ENCODE measurements at places on chromosomes 3 and 15.

GRCh38 chr3:141784531-141784930 lies 21.3 kb downstream of the GRK7 start:
- no peak for DNase-seq

GRCh38 chr15:52256366-52256765 lies 39.2 kb downstream of the MYO5C start:
- peak; percentile 66 for DNase-seq

GRCh38 chr3:172461530-172462138 lies 13.4 kb upstream of the GHSR start:
- no peak for DNase-seq

DNA sequence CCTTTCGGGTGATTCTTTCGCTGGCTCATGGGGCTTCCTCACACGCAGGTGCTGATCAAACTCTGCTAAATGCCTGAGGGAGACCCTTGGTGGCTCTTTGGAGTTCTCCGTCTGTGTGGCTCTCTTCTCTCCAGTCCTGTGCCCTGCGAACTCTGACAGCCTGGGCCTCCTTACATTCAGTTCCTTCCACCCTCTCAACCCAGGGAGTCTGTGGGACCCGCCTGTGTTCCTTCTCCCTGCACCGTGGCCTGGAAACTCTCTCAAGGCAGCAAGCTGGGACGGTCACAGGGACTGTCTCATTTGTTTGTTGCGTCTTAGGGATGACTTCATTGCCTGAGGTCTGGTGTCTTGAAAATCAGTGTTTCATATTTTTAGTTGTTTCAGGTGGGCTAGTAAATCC lies 37.0 kb upstream of the CORO2B start:
- DNase-seq: no peak

GRCh38 chr3:156246961-156247725 lies 126.8 kb downstream of the KCNAB1 start:
- DNase-seq: no peak

DNA sequence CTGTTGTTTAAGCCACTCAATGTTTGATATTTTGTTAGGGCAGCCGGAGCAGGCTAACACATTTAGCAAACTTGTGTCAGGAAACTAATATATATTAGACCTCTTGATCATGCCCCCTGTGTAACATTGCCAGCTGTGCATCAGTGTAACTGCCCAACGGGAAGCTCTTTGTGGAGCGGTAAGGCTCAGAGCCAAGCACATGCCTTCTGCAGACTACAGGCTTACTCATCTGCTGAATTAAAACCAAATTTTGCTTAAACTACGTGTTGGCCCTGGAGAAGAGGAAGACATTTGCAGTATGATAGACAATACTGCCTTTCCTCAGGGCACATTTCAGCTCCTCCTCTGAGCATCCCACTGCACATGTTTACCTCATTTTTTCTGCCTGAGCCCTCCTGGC lies 50.5 kb upstream of the KCNMB2 start:
- DNase-seq: no peak

DNA sequence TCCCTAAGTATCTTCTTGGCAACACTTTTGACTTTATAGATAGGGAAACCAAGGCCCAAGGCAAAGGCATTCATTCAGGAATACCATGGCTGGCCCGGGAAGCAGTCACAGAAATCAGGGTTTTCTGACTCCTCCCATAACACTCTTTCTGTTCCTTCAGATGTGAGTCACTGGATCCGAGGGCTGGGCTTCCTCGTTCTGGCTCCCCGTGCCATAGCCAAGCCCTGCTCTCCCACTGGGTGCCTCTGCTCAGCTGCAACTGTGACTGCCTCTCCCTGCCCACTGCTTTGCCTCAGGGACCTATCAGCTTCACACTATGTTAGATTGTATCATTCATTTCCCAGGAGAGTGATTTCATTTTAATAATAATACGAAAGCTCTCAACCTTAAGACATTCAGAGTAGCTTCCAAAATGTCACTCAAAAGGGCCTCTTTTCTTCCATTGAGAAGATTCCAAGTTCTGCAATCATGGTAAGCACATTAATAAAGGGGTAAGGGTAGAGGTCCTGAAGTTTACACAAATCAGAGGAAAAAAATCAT lies 50.2 kb downstream of the GABRB3 start:
- no peak for DNase-seq

- DNase-seq: no peak
Observed at GRCh38 chr3:157074981-157075380, 85.0 kb downstream of the CCNL1 start.

- DNase-seq: no peak
Observed at GRCh38 chr3:186236357-186237020, 125.5 kb downstream of the DGKG start.

DNA sequence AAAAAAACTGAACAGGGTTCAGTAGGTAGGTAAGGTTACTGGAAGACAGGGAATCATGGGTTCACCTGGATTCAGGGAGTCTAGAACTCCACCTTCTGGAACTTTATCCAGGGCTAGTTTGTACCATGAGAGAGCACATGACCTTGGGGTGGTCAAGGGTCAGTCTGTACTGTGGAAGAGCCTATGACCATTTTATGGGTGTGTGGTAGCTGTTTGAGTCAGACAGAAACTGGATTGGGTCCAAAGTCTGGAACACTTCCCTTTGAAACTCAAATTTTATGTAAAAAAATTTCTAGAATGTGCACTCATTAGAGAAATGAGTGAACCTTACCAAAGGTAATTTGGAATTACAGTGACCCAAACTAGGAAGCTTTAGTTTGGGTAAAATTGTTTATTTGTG lies 486.0 kb upstream of the AGTR1 start:
- no peak for DNase-seq

- peak; percentile 78 for DNase-seq
Observed at GRCh38 chr15:91853511-91853947, at the start of gene SLCO3A1. SLCO3A1 (plus strand) TSS chr15:91853708.

DNA sequence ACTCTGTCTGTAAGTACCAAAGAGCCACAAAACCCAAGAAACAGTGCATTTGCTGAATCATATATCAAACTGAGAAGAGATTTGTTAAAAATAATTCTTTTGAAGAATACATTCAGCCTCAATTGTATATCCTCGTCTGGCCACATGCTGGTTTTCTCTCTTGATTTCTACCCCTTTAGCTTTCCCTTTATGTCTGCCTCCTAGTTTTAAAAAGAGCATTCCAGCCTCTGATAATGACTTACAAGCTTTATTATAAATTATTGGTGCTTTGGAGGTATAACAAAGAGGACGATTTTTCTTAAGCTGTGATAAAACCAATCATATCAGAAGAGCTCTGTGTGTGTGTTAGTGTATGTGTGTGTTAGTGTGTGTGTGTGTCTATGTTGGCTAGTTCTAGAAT lies 70.4 kb upstream of the ROBO2 start:
- no peak for DNase-seq

GRCh38 chr15:49055630-49056029 lies 9.4 kb upstream of the SECISBP2L start:
- DNase-seq: no peak

DNA sequence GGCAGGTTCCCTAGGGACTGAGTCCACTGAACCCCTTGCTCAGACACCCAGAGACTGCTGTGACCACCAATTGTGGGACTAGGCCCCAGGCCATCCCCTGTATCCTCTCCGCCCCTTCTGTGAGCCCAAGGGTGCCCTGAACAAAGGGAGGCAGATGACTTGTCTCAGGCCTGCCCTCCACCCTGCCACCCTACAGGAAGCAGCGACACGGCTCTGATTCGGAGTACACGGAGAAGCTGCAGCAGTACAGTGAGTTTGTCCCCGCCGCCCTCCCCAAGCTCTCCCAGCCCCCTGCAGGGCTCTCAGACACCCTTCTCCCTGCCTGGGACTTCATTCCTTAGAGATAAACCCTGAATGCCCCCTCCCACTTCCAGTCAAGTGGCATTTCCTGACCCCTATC lies 16.6 kb downstream of the EPHB3 start:
- DNase-seq: no peak

GRCh38 chr3:43210049-43211027 lies 76.0 kb upstream of the SNRK start:
- no peak for DNase-seq

DNA sequence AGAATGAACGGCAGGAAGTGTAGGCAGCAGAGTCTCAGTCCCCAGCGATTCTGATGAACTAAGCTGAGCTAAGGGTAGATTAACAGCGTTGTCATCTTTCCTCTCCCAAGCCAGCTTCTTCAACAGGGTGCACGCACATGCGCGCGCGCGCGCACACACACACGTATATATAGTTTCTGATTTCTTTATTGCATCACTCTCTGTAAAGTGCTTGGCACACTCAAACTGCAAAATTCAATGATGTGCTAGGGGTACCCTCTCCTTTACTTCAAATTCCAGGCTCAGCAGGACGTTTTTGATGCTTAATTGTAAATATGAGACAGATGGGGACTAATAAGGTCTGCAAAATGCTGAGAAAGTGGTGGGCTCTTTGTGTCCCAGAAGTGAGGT lies 26.1 kb upstream of the VPS8 start:
- DNase-seq: no peak

DNA sequence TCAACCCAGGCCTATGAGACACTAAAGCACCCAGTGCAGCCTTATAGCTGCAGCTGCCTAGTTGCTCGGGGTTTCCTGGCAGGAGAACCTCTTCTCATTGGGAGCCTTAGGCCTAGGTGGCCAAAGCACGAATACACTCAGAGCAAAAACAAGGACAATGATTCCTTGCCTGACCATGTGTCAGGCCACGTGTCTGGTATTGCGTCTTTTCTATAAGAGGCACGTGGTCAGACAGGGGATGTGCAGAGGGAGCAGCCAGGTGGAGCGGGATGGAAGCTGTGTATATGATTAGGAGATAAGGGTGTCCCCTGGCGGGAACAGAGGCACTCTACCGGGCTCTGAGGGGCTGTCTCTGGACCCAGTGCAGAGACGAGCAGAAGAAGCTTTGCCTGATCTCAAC lies 26.4 kb downstream of the SLC22A14 start:
- DNase-seq: no peak

DNA sequence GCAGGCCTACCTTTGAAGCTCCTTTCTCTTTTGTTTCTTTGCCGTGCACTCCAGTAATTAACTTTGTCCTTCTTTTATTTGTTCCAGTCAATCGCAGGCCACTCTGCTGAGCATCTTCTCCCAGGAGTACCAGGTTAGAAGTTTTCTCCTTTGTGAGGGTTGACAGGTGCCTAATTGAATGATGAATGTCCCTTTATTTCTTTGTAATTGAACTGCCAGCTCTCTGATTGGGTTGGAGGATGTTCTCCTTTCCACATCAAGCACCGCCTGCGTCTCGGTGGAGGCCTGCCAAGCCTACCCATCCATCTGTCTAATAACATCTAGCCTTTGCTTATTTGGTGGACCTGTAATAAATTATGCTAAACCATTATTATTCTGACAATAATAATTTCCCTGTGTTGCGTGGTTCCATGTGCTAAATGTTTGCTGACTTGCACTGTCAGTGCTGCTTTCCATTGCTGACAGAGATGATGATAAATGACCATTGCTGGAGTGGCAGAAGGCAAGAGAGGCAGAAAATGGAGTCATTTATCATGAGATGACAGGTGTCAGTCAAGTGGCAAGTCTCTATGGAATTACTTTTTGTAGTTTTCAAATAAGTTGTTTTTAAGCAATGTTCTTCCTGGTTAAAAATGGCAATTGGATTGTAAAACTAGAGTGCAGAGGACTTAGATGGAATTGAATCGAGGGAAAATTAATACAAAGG lies 64.9 kb downstream of the CDIN1 start:
- DNase-seq: no peak

GRCh38 chr3:85360742-85361387 lies 402.1 kb downstream of the CADM2 start:
- DNase-seq: no peak

GRCh38 chr15:38690216-38690615 lies 125.6 kb upstream of the RASGRP1 start:
- DNase-seq: no peak

DNA sequence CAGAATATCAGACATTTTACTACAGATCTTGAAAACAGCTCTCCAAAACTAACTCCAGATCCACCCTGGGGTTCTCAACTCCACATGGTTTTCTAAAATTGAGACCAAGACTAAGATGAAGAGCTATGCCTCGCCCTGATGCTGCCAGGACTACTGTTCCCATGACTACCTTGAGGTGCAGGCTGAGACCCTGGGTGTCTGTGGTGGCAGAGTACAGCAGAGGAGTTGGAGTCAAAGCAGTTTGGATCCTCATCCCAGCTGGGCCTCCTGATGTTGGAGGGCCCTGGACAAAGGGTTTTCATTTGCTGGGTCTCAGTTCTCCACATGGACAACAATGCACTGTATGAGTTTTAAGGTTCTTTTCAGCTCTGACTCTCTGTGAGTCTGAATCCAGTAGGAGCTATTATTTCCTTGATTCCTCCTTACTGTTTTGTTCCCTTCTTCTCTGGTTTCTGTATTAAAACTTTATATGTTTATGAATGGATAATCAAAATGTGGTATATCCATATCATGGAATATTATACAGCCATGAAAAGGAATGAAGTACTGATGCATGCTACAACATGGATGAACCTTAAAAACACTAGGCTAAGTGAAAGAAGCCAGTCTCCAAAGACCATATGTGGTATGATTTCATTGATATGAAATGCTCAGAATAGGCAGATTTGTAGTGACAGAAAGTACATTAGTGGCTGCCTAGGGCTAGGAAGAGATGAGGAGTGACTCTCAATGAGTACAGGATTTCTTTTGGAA lies 93.0 kb downstream of the CPN2 start:
- no peak for DNase-seq

GRCh38 chr15:34620142-34620541 lies 36.7 kb upstream of the GOLGA8B start:
- no peak for DNase-seq

DNA sequence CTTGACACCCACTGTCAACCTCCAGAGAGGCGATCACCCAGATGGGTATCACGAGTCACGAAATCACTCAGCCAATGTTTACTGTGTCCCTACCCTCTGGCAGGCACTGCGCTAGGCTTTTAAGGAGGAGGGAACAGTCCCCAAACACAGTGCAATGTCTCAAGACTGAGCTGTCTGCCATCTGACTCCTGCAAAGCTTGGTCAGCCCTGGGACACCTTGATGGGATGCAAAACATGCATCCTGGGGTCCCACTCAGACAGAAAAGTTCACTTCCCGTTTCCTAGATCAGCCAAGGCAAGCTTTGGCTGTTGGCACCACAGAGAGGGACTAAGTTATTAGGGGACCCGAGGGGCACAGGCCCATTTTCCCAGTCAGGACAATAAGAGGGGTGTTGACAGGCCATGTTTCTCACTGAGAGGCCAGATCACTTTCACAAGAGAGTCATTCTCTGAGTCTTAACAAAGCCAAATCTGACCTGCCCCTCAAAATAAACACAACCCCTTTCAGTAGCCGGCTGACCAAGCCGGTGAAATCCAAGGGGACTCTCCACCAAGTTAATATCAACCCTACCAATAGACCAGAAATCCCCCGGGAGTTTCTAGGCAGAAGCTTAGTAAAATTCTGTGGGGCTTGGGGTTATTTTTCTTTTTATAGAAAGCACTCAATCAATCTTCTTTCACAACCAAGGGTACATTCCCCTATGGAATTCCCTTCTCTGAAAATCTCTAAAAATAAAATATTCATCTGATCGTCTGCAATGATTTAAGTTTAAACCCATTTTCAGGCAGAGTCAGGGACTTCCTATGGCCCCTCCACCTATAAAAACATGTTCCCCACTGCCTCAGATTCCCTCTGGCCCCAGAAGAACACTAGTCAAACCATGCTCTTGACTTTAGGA lies 3.5 kb downstream of the RFTN1 start:
- DNase-seq: no peak
